ENCODE measurements at places on chromosomes 7 and 10. TPM values are rescaled to one million over a fixed set of nuclear protein-coding genes. Genes with fewer than 3 reads are reported as not detected.
A peak's percentile ranks its signal among the peaks of the same experiment; 100 is the strongest.

GRCh38 chr10:92268748-92269147 is 22.1 kb downstream of the CPEB3 start:
- no peaks in the 10 kb centered on the region for H3K36me3 ChIP-seq
- no peaks in the 10 kb centered on the region for H3K27me3 ChIP-seq
- no peak overlapping the region for H3K27ac ChIP-seq

The GIMAP5 gene
- total RNA-seq = 70.4 TPM

GRCh38 chr7:111568419-111568818 is 6.1 kb upstream of the IMMP2L start:
- H3K27ac ChIP-seq = no peak overlapping the region
- H3K4me3 ChIP-seq = no peak overlapping the region
- H3K4me1 ChIP-seq = no peaks in the 10 kb centered on the region
- H3K27me3 ChIP-seq = no peaks in the 10 kb centered on the region
- no peaks in the 10 kb centered on the region for H3K36me3 ChIP-seq

DNA sequence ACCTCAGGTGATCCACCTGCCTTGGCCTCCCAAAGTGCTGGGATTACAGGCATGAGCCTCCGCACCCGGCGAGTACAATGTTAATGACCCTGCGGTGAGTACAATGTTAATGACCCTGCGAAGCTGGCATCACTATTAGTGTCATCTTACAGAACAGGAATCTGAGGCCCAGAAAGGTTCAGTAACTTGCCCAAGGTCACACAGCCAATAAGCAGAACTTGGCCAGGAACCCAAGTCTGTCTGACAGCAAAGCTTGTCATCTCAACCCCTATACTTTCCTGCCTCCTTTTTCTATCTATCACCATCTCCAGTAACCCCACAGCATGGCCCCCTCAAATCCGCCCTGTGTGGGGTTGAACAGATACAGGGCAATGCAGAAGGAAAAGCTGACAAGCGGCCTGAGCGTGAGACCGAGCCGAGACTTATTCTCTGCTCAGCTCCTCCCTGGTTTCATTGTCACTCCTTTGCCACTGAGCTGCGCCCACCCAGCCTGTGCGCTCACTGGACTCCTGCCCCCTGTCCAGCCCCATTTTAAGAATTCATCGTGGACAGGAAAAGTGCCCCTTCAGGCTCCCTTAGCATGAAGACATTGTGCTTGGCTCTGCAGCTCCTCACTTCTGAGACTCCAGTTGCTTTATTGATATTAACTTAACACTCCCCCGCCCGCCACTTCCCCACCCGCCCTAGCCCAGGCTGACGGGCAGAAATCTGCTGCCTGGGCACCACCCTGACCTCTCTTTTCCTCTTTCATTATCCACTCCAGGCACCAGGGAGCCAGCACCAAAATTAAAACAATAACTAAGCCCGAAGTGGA is 58.1 kb upstream of the LBX1 start:
- peaks cover 10% of the 10 kb centered on the region for H3K4me1 ChIP-seq
- no peak overlapping the region for H3K27ac ChIP-seq

GRCh38 chr7:70529914-70530585 is 601.9 kb upstream of the GALNT17 start:
- no peaks in the 10 kb centered on the region for H3K27me3 ChIP-seq
- no peak overlapping the region for H3K27ac ChIP-seq
- DNase-seq = no peak
- H3K4me3 ChIP-seq = no peak overlapping the region
- H3K4me1 ChIP-seq = no peaks in the 10 kb centered on the region

- H3K4me1 ChIP-seq = peaks cover 23% of the 10 kb centered on the region
- H3K36me3 ChIP-seq = no peaks in the 10 kb centered on the region
- no peak overlapping the region for H3K4me3 ChIP-seq
Observed at GRCh38 chr7:151275813-151276577, 27.5 kb upstream of the SMARCD3 start.

The KMT2E gene
- total RNA-seq = 81.0 TPM

GRCh38 chr7:140403878-140404564 is at the start of gene RAB19:
Gene RAB19, plus strand, starts transcription at chr7:140404058. Its CDS starts 3,589 bp downstream, at chr7:140407647.
- peaks cover 10% of the 10 kb centered on the region for H3K4me1 ChIP-seq
- DNase-seq = peak; percentile 26
- H3K36me3 ChIP-seq = no peaks in the 10 kb centered on the region
- no peaks in the 10 kb centered on the region for H3K27me3 ChIP-seq

GRCh38 chr7:106752367-106752766 is 91.4 kb upstream of the CCDC71L start:
- DNase-seq = no peak
- H3K27me3 ChIP-seq = no peaks in the 10 kb centered on the region
- H3K36me3 ChIP-seq = no peaks in the 10 kb centered on the region
- H3K27ac ChIP-seq = no peak overlapping the region
- no peak overlapping the region for H3K4me3 ChIP-seq

The SH2B2 gene
- 1.8 TPM for total RNA-seq

The GNGT1 gene
- not detected for total RNA-seq

- no peak overlapping the region for H3K27ac ChIP-seq
- H3K36me3 ChIP-seq = no peaks in the 10 kb centered on the region
- no peak overlapping the region for H3K4me3 ChIP-seq
- no peaks in the 10 kb centered on the region for H3K4me1 ChIP-seq
- no peaks in the 10 kb centered on the region for H3K27me3 ChIP-seq
- no peak for DNase-seq
Observed at GRCh38 chr10:68364101-68364886, 31.6 kb upstream of the PBLD start.

The KCNMA1 gene
- 0.31 TPM for total RNA-seq

- H3K4me3 ChIP-seq = no peak overlapping the region
- no peaks in the 10 kb centered on the region for H3K27me3 ChIP-seq
- no peak for DNase-seq
- no peaks in the 10 kb centered on the region for H3K4me1 ChIP-seq
- no peaks in the 10 kb centered on the region for H3K36me3 ChIP-seq
Observed at GRCh38 chr7:88302486-88302885, 4.2 kb downstream of the STEAP4 start.

The ELN gene
- total RNA-seq = not detected

GRCh38 chr7:37511915-37512314 is 63.3 kb upstream of the ELMO1 start:
- no peak overlapping the region for H3K27ac ChIP-seq
- H3K4me3 ChIP-seq = no peak overlapping the region

Measured in CD8-positive, alpha-beta memory T cell (primary cell).